ENCODE measurements at places on chromosomes 2 and 18.
A peak's percentile ranks its signal among the peaks of the same experiment; 100 is the strongest.

GRCh38 chr2:207107131-207107530 is 58.6 kb downstream of the KLF7 start:
- no peak for DNase-seq

DNA sequence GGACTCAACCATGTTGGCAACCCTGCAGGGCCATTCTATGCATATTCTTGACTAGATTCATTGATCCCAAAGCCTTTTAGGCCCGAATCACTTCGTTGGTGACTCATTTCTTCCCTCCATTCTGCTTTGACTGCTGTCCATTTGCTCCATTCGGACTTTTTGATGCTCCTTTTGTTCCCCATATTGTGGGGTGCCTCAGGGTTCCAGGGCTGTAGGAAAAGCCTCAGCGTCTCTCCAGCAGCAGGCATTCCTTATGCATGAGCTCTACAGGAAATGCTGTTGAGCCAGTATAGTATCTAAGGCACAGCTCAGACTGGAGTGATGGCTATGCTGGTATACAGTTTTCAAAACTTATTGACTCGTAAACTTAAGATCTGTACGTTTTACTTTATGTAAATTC is 292.6 kb downstream of the PRKCE start:
- DNase-seq, result no peak

- no peak for DNase-seq
Observed at GRCh38 chr18:62512996-62513395, 9.8 kb upstream of the ZCCHC2 start.

DNA sequence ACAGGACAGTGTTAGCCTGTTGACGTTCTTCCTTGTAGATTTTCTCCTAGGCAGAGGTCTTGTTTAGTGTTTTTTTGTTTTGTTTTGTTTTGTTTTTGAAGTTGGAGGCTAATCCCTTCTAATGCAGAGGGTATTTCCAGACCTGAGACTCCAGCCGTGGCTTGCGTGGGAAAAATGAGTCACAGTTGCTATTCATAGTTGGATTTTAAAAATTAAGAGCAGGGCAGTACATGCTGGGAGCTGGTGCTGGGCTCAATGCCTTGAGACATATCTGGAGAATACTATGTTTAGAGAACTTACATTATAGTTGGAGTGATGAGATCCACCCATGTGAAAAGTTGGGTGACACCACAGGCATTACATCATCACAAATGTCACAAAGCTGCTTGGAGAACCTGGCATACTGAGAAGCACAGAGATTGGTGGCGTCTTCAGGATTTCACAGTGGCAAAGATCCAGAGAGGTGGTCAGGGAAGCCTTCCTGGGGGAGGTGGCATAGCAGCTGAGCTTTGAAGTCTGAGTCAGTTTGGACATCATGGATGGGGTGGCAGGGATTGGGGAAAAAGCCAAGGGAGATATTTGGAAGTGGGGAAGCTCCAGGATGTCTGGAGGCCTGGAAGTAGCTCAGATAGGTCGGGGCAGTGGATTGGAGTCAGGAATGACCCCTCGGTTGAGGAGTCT is 249.4 kb downstream of the LOXHD1 start:
- no peak for DNase-seq

GRCh38 chr18:24071029-24071428 is 56.5 kb downstream of the TTC39C start:
- DNase-seq, result no peak

DNA sequence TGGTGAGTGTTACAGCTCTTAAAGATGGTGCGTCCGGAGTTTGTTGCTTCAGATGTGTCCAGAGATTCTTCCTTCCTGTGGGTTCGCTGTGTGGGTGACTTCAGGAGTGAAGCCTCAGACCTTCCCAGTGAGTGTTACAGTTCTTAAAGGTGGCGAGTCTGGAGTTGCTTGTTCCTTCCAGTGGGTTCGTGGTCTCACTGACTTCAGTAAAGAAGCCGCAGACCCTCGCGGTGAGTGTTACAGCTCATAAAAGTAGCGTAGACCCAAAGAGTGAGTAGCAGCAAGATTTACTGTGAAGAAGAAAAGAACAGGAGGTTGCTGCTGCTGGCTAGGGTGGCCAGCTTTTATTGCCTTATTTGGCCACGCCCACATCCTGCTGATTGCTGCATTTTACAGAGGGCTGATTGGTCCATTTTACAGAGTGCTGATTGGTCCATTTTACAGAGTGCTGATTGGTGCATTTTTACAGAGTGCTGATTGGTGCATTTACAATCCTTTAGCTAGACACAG is 34.0 kb upstream of the SPTBN1 start:
- peak; percentile 47 for DNase-seq

- peak; percentile 56 for DNase-seq
Observed at GRCh38 chr18:77055429-77056300, 76.9 kb downstream of the MBP start.

DNA sequence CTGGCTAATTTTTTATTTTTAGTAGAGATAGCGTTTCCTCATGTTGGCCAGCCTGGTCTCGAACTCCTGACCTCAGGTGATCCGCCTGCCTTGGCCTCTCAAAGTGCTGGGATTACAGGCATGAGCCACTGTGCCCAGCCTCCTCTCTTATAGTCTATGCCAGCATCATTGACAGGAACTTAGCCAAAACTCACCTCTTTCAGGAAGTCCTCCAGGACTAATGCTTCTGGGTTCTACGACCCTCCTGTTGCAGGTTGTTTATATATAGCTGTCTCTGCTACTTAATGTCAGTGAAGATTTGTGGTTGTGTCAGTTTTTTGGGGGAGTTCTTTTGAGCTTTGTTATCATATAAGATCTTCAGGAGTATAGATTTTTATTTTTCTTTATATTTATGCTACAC is 112.1 kb upstream of the CDC42EP3 start:
- DNase-seq, result no peak

DNA sequence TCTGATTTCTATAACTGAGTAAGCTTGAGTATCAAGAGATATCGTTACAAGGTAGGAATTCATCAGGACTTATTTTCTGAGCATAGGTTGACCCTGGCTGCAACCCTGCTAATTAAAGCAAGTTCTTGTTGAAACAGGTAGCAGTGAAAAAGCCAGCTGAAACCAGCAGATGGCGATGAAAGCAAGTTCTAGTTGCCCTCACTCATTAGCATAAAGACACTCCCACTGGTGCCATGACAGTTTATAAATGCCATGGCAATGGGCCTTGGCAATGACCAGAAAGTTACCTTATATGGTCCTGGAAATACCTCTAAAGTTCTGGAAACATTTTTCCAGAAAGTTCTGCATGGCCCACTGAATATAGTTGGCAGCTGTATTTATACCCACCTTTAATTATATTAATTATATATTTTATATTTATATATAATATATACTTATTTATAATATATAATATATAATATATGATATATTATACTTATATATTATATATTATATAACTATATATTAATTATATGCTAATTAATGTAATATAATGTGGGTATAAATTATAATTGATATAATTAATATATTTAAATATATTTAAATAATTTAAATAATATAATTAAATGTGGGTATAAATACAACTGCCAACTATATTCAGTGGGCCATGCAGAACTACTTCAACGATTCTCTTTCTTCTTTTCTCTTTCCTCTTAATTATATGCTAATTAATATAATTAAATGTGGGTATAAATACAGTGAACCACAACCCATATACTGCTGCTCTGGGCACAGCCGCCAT is 188.0 kb downstream of the CDH7 start:
- no peak for DNase-seq

DNA sequence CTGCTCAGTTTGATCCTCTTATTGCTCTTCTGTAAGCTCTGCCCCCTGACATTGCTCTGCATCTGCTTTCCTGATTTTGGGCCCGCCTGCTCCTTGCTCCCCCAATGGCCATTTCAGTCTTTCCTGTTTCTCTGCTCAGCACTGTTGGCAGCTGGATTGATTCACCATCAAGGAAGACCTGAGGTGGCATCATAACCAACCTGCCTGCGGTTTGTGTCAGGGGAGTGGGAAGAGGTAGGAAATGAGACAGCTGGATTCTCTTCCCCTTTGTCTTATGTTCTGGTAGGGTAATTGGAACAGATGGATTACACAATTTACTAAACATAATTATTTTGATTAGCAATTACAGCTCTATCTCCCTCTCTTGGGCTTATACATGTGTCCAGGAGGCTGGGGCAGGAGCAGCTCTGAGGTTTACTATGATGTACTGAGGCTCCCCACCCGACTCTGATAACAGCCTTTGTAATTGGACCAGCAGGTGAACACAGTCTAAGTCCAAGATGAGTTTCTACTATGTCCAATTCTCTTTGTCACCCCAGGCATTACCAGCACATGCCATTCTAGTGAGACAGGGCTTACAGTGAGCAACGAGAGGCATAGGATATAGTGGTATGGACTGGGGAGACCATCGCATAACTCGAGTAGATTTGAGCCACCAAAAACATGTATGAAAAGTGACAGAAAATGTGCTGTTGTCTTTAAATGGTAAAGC is 151.8 kb upstream of the MMADHC start:
- no peak for DNase-seq

DNA sequence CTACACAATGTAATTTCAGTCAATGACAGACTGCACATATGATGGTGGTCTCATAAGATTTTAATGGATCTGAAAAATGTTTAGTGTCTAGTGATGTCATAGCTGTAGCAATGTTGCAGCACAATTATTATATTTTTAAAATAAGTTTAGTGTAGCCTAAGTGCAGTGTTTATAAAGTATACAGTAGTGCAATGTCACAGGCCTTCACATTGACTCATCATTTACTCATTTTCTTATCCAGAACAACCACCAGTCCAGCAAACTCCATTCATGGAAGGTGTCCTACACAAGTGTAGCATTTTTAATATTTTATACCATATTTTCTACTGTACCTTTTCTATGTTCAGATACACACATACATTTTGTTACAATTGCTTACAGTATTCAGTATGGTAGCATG is 663.1 kb downstream of the ERBB4 start:
- DNase-seq, result no peak

DNA sequence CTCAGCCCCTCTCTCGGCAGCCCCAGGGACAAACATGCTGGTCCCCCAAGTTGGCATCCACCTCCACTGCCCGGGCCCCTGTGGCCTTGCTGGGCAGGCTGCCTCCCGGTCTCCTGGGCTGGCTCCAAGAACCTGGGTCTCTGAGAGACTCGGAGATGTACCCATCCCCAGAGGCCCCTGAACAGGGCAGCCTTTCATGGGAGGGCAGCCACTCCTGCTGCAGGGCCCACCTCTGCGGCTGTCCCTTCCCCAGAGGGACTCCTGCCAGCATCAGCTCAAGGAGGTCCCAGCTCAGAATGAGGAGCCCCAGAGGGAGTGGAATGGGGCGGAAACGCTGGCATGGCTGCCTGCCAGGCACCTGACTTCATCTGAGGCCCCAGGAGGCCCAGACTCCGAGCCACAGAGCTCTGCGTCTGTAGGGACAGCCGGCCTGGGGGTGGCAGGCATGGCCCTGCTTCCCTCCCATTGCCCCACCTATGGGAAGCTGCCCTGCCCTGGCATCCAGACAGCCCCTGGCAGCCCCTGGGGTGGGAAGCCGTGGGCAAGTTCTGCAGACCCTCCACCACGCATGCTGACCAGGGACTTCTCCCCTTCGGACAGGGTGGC is 857 bp upstream of the CROCC2 start:
- DNase-seq, result no peak

DNA sequence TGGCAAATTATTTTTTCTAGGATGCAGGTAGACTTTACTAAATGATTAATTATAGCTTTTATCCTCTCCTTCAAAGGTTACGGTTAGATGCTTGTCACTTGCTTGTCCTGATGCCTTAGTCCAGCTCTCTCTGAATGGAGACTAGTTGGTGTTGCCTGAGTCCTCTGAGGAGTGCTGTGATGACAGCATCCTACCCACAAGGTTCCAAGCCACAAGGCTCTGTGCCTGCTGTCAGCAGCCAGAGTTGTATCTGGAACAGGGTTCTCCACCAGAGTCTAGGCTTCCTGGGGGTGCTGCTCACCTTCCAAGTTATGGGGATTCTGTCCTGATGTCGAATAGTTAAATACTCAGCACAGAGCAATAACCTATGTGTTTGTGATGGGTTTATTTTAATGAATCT is 125.7 kb downstream of the GALNT1 start:
- no peak for DNase-seq

- no peak for DNase-seq
Observed at GRCh38 chr2:37168217-37168981, 11.6 kb upstream of the EIF2AK2 start.

DNA sequence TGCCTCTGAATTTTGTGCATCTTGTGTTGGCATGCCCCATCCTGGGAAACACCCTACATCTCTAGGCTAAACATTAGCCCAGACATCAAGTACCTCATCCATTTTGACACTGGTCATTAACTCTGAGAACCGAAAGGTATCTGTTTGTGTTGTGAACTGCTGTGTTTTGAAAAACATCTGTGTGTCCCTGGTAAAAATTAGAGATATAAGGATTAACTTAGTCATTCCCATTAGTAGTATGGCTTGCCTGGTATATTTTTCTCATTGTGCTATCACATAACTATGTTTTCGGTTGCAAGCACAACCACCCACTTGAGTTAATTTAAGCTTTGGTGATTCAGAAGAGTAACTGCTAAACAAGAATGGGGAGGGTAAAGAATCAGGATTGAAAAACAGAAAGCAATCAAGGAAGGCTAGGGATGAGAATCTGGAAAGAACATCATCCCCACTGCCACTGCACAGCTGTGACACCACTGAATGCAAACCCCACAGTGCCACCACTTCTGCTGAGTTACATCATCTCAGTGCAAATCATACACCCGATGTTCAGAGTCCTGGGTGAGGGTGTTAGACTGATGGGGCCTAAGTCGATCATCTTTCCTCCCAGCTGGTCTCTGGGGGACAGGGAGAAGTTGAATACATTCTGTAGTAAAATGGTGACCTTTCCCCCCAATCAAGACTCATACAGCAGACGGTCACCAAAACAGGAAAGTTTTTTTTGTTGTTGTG is 234.0 kb downstream of the EPHA4 start:
- DNase-seq, result no peak

- DNase-seq, result no peak
Observed at GRCh38 chr18:37252854-37253393, 312.7 kb downstream of the CELF4 start.

- DNase-seq, result no peak
Observed at GRCh38 chr2:225471482-225471881, 72.0 kb downstream of the NYAP2 start.

DNA sequence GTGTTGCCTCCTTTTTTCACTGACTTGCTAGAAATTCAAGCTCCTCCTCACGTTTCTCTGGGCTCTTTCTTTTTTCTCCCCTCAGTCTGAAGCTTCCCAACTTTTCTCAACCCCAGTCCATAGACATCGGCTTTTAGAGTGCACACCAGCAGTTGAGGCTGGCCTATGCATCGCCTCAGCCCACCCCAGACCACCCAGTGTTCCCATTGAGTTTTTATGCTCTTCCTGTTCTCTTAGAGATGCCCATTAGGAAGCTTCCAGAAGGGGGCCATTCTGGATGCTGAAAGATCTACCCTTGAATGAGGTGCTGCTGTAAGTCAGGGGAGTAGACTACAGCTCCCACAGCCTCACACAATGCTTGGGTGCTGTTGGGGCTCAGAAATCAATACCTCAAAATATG is 12.0 kb upstream of the GYPC start:
- DNase-seq, result no peak

- DNase-seq, result no peak
Observed at GRCh38 chr2:240037358-240037757, 7.1 kb upstream of the OR6B2 start.

- no peak for DNase-seq
Observed at GRCh38 chr2:196165016-196165415, 6.4 kb downstream of the STK17B start.
